Cardiac muscle cell (in vitro differentiated cells and primary cell): ENCODE measurements at places on chromosomes 1 and 21. TPM values are rescaled to one million over a fixed set of nuclear protein-coding genes. Genes with fewer than 3 reads are reported as not detected.

GRCh38 chr1:232012773-232013386 lies 386.3 kb downstream of the DISC1 start:
- DNase-seq, result peak; percentile 90

- DNase-seq, result peak; percentile 88
These were observed 5.5 kb downstream of the AZIN2 start for GRCh38 chr1:33086384-33086850.

DNA sequence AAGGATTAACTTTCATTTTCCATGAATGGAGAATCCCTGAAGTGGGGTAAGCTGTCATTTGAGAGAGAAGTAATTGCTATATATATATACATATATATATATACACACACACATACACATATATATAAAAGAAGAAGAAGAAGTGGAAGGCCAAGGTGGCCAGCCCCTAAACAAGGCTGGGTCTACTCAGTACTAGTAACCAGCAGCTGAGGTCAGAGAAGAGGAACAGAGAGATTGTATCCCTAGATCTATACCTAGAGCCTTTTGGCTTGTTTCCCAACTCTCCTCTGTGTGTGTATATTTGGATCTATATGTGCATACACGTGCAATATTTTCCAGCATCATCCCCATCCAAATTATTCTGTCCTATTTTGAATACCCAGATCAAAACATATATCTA lies 5.2 kb downstream of the TNFSF4 start:
- no peak for DNase-seq

NUAK2 gene
- total RNA-seq, result 3.4 and 4.3 TPM in 2 replicates

DNA sequence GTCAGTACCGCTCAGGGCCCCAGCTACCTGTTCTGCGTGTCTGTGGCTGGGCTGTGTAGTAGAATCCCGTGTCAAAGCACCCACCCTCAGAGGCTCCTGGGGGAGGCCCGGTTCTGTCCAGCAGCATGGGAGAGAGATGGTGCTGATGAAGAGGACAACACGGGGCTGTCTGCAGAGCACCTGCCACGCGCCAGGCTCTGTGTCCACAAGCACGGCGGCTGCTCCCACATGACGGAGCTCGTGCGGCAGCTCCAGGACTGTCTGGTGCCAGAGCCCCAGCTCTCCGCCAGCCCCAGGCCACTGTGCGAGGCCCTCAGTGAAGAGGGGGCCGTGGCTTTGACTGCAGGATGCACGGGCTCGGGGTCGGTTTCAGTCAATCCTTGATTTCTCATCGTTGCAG lies 42.0 kb upstream of the TSPEAR start:
- DNase-seq, result no peak

DNA sequence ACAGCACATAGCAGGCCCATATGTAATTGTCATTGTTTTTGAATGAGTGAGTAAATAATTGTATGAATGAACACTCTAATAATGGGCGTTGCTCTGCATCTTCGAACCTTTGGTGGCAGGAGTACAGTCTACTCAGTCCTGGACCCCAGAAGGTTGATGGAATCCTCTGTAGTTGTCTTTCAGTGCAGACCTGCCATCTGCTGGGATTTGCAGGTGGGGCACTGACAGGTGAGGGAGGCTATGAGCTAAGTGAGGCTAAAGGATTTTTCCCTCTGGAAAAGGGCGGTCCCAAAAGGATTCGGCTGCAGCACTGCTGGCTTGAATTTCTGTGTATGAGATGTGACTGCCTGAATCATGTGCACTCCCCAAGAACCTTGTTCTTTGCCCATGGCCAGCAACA lies 53.4 kb downstream of the PLXNA2 start:
- no peak for DNase-seq
